AML-193 (cell line): ENCODE measurements at places on chromosomes 4 and X.

- DNase-seq, result peak; percentile 20
Observed at GRCh38 chr4:79907001-79907400, 166.0 kb downstream of the ANTXR2 start.

DNA sequence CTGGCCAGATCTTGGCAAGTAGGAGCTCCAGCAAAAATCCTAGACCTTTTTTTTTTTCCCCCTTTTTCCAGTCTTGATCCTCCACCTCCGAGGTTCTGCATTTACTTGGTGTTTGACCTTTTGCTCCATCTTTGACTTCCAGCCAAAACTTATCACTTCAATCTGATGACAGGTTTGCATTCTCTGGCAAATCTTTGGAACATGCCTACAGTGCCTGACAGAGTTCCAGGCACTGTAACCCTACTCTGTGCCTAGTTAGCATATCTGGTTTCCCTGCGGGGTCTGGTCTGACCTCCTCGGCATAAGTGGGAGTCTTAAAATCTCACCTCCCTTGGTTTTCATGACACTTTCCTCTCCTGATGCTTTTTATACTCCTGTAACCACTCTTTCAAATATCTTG is 39.4 kb upstream of the NR3C2 start:
- no peak for DNase-seq

DNA sequence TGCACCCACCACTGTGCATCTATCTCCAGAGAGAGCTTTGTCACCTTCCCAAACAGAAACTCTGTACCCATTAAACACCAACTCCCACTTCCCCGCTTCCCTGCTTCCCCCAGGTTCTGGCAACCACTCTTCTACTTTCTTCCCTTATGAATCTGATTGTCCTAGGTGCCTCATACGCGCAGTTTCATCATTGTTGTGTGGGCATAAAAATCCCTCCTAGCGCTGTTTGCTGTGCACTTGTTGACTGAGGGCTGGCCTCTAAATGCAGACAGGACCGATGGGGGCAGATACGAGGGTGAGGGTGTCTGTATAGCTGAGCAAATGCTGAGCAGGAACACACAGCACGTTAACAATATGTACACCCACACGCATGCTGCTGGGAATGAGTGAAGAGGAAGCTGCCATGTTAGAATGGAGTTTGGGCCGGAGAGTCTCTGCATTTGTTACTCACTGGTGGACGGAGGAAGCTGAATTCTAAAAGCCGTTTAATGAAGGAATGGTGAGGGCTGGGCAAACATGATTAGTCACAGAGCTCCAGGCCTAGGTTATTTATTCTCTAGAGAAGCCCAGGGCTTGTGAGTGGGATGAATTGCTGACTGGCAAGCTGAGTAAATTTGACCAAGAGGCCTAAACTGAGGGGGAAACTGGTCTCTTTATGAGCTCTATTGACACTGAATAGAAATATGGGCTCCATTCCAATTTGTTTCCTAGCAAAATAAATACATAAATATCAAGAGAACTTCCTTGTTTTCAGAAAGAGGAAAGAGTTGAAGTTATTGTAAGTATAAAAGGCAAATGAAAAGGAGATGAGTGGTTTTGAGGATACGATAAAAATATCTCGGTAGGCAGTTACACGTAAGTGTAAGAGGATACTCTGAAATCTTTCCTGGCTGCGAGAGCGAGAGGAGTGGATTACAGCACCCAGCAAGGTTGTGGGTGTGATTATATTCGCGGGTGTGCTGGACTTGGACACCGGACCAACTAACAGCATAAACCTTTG is 95.9 kb upstream of the RPS6KA3 start:
- no peak for DNase-seq

GRCh38 chrX:107272431-107272921 is 66.1 kb downstream of the DNAAF6 start:
- no peak for DNase-seq

- DNase-seq, result no peak
Observed at GRCh38 chrX:132330156-132330729, 111.0 kb upstream of the RAP2C start.

- DNase-seq, result no peak
Observed at GRCh38 chr4:714087-714486, 8.5 kb downstream of the PCGF3 start.

DNA sequence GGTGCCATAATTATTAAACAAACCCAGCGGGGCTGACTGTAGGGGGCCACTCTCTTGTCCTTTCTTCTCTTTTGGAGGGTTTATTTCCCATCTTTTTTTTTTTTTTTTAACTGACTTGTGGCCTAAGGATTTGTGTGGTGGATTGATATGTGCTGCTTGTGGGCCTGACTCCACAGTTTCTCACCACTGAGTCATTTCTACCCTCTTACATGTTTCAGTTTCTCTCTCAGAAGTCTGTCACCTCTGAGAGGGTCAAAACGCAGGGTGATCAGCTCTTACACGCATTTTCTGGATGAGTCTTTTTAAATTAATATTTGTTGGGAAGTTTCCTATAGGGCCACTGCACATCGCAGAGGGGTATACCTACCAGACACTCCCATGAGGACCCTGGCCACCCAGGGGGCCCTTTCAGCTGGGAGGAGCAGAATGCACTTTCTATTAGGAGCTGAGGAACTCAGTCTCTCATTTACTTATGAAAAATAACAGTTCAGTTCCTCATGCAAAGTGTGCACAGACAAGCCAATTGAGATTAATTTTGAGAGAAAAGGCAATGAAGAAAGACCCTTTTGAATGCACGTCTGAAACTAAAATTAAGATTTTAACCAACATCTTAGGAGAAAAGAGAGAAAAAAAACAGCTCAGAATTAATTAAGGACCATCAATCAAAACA is 407.9 kb downstream of the TECRL start:
- no peak for DNase-seq

DNA sequence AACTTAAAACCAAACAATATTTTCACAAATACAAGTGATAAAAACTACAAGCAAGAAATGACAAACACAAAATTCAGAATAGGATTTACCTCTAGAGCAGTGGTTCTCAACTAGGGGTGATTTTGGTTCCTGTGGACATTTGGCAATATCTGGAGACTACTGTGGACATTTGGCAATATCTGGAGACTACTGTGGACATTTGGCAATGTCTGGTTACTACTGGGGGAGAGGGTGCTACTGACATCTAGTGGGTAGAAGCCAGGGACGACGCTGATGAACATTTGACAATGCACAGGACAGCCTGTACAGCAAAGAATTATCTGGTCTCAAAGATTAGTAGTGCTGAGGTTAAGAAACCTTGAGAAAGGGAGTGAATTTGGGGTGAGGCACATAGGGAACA is 169.8 kb downstream of the CLCN4 start:
- DNase-seq, result peak; percentile 23

GRCh38 chr4:40672528-40673522 is 43.2 kb upstream of the RBM47 start:
- DNase-seq, result peak; percentile 90

DNA sequence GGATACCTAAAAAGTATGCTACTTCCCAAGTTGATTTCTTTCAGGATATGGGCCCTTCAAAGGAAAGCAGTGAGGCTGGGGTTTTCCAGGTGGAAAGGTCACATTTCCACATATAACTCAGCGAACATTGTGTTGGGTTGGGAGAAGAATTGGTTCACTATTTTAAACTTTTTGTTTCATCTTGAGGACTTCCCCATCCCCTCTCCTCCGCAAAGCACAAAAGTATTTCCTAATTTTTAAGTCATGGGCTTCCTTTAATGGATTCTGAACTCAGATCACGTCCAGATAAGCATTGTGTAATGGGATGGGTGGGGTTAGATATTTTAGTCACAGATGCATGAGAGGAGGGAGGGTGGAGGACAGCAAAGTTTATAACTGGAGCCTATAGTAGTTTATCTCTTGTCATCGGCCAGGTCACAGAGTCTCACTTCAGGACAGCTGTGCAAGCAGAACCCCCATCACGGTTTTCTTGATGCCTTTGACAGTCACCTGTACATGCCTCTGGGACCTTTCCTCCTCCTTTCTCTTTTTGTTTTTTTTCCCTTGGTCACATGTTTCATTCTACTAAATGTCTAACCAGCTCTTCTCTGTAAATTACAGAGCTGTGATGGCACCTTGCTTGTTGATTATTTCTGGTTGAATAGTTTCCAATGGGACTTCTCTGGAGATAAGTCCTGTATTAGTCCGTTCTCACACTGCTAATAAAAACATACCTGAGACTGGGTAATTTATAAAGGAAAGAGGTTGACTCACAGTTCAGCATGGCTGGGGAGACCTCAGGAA is 115.4 kb downstream of the PTTG2 start:
- peak; percentile 94 for DNase-seq

DNA sequence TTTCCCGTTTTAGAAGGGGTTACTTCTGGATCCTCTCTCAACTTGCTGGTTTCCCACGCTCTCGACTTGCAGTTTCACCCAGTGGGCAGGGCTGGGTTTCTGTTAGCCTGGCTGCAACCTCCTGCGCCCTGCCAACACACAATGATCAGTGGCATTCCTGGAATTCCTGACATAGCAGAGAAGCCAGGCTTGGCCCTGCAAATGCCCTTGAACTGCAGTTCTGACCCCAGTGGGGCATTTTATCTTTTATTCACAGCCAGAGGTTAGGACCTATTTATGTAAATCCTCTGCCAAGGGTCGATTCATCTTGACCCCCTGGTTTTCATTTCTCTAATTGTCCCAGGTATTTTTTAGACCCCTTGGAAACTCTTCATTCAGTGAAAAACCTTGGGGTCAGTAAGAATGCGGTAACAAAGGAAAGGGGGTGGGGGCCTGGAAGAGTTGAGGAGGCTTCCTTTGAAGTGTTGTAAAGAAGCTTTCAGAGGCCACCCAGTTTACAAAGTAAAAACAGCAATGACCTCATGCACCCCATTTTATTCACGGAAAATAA is 217.6 kb downstream of the ZNF674 start:
- DNase-seq, result no peak

DNA sequence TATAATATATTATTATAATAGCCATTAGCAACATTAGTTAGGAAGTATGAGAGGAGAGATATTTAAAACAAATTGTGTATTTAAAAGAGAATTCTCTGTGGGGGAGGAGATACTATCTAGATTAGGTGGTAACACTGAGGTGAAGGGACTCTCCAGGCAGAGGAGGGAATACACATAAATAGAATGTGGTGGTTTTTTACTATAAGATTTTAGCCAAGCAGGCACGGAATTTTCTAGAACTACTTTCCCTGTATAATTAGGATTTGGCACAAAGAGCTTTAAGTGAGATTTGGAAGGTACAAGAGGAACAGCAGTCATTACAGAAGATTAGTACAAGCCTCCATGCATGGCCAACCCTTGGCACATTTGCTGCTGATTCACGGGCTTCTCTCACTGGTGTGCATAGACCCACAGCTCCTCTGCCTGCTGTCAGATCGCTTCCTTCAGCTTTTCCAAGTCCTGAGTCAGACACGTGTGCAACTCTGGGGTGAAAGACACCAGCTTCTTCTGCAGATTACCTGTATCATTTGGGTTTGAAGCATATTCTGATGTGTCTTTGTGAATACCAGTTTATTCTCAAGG is 685.5 kb downstream of the KCTD8 start:
- no peak for DNase-seq

DNA sequence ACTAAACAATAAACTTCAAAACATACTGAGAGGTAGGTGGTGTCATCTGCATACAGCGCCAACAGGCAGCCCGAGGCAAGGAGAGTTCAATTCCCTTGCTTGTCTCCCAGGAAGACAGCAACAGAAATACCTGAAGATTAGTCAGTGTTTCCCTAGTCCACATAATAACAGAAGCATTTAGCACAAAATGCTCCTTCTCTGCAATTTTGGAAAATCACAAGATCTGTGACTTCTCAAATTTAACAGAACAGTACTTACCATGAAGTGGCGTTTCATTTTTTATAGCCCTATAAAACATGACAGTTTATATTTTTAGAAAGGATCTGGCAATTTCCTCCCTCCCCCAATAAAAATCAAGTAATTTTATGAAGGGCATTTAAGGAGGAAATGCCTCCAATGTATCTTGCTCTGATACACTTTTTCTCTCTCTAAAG is 67.1 kb upstream of the MYOZ2 start:
- no peak for DNase-seq

DNA sequence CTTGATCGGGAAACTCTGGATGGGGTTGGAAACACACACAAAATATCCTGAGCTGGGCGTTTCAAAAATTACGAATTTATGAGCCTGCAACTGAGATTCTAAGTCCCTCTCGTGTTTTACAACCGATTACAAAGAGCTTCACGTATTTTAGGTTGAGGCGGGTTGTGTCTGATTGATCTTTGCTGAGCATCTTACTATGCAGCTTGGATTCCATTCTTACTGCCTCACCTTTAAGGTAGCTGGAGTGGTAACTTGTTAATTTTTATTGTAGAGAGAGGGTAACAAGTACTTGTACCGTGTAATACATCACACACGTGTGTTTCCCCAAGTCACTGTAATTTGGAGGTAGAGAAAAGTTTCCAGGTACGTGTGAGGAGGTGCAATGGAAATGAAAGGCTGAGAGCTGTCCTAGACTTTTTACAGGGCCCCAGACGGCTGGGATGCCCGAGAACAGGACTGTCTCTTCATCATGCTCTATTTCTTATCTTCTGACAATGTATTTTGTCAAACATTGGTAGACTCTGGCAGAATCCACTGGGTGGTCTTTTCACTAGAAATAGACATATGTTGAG is 97.8 kb upstream of the TENM3 start:
- DNase-seq, result no peak

DNA sequence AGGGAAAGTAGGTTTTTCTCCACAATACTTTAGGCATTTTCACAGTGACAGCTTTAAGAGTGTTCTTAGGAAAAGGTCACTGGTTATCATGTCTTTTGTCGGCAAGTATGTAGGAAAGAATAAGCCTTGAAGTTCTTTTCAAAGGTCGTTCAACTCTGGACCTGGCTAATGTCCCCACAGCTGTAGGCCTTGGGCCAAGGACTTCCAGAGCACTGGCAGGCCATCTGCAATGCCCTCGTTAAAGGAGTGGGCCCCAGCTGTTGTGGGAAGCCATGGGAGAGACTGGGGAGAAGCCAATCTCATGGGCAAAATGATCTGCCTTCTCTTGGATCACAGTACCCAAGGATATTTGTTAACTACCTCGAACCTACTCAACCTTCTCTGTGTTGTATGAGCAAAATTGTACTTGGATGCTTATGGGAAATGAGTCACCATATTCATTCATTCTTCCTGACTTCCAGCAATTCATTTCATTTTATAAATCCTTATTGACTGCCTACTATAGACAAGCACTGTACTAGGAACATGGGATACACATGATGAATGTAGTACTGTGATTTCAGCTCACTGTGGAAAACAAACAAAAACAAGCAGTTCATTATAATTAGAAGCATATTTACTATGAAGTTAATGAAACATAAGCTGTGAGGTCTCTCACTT is 141.1 kb upstream of the KIT start:
- DNase-seq, result no peak

GRCh38 chr4:147778942-147779341 is 47.1 kb downstream of the ARHGAP10 start:
- no peak for DNase-seq

- DNase-seq, result no peak
Observed at GRCh38 chrX:20402956-20403355, 136.2 kb upstream of the RPS6KA3 start.

GRCh38 chr4:150123796-150124677 is 45.8 kb downstream of the DCLK2 start:
- no peak for DNase-seq

DNA sequence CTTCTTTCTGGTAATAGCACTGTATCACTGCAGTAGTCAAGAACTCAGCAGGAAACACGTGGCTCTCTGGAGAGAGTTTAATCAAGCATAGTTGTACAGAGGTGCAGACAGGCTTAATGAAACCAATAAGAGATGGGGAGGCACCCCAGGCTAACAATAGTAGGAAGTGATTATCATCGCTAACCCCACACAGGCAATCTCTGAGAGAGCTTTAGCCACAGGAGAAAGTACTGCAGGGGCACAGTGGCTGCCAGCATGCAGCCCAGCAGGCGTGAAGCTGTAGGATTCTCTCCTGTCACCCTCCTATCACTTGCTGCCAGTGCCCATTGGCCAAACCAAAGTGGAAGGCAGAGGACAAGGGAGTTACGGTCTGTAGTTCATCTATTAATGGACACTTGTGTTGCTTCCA is 450.0 kb upstream of the RASGEF1B start:
- DNase-seq, result no peak
